ENCODE measurements at places on chromosomes 3 and 15.
A peak's percentile ranks its signal among the peaks of the same experiment; 100 is the strongest.

GRCh38 chr3:59786374-59786773 is 736.5 kb upstream of the CFAP20DC start:
- no peak for DNase-seq

DNA sequence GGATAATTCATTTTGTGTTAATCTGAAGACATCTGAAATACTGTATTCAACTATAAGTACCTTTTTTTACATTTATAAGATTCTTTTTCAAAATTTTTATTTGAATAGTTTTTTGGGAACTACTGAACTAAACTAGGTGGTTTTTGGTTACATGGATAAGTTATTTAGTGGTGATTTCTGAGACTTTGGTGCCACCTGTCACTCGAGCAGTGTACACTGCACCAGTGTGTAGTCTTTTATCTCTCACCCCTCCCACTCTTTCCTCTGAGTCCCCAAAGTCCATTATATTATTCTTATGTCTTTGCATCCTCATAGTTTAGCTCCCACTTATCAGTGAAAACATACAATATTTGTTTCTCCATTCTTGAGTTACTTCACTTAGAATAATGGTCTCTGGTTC is 57.6 kb downstream of the CD86 start:
- DNase-seq: no peak

DNA sequence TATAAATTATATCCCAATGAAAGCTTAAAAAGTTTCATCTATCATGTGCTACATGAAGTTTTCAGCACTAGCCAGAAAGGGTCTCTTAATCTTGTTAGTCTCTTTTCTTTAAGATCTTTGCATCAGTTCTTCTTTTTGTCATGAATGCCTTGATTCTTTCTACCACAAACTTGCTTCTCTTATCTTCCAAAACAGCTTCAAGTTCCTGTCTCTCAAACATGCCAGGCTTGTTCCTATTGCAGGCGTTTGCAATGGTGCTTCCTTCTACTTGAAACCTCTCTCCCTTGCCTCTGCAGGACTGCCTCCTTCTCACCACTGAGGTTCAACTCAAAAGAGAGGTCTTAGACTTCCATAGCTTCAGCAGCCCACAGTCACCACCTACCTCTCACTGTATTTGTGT is 104.3 kb upstream of the FRMD4B start:
- DNase-seq: no peak

GRCh38 chr15:52006702-52007340 is 12.2 kb upstream of the MAPK6 start:
- DNase-seq: no peak

DNA sequence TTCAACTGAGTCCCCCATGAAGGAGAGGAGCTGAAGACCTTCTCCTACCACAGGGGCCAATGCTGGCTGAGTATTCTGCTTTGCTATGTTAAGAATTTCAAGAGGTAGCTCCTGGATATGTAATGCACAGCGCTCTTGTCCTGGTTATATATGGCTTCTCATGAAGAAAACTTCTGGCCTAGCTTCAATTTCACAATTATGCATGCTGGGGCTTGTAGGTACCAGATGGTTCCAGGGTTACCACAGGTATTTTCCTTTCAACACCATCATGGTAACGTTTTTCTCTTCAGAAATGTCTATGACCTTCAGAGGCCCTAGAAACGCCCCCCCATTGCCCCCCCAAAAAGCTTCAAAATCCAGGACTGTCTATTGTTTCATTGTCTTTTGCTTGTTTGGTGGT is 311.7 kb upstream of the ICE2 start:
- DNase-seq: no peak

GRCh38 chr3:15647611-15648167 is 46.1 kb downstream of the BTD start:
- peak; percentile 94 for DNase-seq
